NCI-H2227 treated with DMSO at 0.1 percent for 48 hours (cell line): ENCODE measurements at places on chromosomes 1 and 21.

DNA sequence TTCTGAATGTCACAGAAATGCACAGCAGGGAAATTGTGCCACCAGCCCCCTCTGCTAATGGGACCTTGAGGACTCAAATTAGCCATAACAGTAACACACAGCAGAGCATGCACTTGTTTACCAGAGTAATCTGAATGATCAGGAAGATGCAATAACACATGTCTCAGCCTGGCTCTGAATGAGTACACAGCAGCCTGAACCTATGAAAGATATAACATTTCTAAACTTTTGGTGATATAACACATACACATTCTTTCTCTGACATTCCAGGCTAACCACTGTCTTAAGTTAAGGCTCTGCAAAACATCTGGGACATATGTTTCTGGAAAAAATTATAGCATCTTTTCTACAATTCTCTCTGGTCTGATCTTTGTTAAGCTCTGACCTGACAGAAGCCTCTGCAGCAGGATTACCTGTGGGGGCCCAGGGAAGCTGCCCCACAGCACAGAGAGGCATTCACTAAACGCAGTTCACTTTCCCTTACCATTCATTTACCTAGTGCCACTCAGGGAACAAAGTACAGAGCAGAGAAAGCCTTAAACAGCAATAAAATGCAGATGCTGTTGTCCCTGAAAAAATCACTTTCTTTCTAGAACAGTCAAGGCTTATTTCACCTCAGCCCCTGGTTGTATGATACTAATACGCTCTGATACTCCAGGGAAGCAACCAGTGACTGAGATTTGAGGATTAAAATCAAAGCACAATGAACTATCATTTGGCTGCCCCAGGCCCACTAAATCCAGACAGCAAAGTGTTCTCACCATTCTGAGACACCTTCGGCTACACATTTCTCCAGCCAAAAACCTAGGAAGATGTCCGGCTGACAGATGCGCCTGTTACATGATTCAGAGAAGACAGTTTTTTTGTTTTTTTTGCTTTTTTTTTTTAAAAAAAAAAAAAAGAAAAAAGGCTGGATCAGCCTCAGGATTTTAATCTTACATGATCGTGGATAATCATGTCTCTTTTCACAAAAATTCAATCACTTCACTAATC is 54.0 kb upstream of the CNN3 start:
- DNase-seq = no peak

DNA sequence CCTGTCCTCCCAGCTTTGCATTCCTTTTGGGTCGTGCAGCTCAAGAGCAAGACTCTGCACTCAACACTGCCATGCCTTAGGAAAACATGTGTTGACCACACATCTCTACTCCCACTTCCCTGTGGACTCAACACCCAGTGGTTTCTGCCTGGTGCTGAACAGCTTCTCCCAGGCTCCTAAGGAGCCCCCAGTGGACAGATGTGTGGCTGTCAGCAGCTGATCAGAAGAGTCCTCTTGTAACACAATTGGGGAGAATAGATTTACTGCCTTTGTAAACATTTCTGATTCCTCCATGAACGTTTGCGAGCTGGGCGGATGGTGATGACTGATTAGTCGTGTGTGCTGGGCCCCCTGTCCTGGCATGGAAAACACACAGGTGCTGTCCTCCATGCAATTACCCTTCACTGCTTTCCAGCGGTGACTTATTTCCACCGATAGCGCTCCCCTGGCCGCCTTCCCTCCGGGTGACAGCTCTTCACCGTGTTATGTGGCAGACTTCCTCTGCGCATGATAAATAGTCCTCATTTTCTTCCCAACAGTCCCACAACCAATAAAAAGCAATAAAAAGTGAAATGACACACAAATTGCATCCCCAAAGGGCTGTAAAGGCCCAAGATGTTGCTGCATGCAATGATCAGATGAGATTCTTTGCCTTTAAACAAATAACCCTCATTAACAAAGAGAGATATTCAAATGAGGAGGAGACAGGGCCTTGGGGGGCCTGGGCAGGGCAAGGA is 249.4 kb upstream of the AJAP1 start:
- DNase-seq = no peak

DNA sequence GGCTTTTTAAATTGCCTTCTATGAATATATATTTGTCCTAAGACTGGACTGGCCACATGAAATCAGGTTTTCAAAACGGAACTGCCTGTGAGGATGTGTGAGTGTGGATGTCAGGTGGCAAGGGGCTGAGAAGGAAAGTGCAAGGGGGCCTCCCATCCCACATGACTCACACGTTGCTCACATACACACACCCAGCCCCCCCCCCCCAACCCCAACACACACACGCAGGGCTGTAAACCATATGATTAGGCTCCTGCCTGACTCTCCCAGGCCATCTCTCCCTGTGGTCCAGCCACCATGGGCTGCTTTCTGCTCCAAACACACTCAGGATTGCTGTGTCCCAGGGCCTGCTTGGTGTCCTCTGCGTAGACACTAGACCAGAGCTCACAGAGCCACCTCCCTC is 22.4 kb downstream of the DEGS1 start:
- DNase-seq = peak; percentile 50

DNA sequence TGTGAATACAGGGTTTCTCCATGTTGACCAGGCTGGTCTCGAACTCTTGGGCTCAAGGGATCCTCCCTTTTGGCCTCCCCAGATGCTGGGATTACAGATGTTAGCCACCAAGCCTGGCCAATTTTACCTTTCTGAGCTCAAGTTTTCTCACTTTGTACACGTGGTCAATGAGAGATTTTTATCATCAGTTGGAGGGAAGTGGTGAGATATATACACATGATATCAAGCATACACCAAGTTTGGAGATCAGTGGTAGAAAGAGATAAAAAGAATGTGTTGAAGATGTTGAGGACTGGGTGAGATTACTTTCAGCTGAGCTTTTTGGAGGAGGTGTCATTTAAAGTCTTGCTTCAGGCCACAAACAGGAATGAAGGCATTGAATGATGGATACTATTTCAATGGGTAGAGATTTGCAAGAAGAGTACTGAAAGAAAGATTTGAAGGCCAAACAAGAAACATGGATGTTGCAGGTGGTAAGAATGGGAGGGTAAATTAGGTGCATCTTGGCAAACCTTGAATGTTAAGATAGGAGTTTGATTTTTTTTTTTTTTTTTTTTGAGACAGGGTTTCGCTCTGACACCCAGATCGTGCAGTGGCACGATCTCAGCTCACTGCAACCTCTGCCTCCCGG is 3.0 kb upstream of the SESN2 start:
- no peak for DNase-seq

DNA sequence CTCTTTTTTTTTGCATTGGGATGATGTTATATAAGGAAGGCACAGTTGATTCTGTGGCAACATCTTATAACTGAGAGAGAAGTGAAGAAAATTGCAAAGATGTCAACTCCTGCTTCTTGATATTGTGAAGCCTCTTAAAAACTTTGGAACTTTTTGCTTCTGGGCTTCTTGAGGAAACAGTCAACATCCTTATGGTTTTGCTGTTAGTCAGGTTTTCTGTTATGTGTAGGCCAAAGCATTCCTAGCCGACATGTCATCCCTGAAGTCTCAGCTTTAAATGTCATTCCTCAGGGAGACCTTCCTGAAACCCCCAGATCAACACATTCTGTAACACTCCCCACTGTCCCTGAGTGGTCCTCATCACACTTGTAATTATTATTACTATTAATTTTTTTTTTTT is 12.6 kb downstream of the FALEC start:
- no peak for DNase-seq

GRCh38 chr1:57235730-57236510 is 187.9 kb downstream of the DAB1 start:
- DNase-seq = no peak

DNA sequence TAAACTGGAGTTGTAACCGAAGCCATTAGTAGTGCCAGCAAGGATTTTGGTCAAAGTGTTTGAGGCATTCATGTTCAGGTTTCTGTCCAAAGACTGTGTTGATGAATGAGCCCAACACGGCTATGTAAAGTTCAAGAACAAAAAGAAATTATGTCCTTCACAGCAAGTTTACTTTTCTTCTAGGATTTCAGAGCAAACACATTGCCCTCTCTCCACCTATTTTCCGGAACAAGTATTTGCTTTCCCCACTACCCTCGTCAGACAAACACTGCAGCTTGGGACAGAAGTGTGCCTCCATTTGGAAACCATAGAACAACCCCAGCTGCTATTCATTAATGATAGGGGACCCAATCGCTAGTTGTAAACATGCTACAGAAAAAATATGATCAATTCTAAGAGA is 151.4 kb upstream of the C1orf105 start:
- DNase-seq = no peak

DNA sequence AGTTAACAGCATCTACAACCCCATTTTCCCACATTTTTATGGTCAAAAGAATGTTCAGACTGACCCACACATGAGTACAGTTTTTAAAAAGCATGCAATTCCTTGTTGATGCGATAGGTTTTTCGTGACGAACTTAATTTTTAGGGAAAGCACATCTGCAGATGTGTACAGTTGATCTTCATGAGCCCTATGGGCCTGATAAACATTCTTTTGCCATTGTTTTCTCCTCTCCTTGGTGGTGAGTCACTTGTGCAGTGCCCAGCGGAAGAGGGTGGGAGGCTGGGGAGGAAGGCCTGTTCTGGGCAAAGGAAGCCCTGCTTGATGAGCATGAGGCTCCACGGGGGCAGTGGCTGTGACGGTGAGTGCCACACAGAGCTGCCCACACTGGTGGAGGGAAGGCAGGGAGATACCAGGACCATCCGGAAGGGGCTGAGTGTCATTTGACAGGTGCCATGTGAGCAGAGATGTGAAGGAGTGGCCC is 5.3 kb downstream of the ARF1 start:
- DNase-seq = no peak

- no peak for DNase-seq
Observed at GRCh38 chr1:8878448-8878697, at the start of gene ENO1. Gene ENO1 (minus strand): TSS chr1:8878686. CDS start chr1:8874908, 3,778 bp downstream.

DNA sequence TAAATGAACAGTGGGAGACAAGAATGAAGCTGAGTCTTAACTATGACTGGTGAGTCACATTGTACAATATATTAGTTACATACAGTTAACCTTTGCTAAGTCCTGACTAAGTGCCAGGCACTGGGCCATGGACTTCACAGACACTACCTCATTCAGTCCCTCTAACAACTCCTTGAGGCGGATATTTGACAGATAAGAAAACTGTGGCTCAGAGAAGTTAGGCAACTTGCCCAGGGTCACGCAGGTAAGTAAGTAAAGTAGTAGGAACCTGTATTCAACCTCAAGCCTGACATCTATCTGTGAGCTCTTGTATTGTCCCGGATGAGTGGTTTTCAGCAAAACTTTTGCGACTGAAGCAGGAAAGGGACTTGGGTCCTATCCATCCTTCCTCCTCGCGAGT is 62.1 kb downstream of the GNG12 start:
- no peak for DNase-seq

GRCh38 chr1:88774151-88774556 is 90.1 kb downstream of the PKN2 start:
- no peak for DNase-seq

DNA sequence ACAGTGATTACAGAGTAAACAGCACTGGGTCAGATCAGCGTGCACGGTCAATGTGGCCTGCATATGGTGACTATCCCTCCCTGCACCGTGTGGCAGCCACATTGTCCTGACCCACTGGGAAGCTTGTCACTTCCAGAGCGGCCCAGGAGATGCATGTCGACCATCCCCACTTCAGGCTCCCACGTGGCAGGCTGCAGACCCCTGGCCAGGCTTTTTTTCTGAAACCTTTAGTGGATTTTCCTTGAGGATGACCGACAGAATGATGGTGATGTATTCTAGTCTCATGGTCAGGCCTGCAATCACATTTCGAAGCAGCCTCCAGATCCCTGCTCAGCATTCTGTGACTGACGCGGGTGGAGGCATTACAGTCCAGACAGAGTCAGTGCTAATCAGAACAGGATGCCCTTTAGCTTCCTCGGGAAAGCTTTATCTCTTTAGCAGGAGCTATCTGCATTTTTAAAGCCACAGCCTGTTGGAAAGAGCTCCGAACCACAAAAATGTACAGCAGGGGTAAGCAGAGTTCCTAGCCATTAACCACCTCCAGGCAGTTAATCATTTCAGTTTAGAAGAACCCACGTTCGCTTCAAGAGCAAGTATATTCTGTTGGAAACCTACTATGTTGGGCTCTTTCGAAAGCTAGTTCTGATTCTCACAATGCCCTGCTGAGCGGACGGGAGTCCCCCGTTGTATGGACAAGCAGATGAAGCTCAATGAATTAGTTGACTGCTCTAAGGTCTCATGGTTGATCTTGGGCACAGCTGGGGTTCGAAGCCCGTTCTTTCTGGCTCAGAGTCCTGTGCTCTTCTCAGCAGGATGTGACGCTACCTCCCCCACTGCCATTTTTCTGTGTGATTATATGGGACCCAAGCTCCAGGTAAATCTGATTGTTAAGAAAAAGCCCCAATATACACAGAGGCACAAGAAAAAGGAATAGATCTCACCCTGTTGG is 56.5 kb downstream of the IRF2BP2 start:
- no peak for DNase-seq

DNA sequence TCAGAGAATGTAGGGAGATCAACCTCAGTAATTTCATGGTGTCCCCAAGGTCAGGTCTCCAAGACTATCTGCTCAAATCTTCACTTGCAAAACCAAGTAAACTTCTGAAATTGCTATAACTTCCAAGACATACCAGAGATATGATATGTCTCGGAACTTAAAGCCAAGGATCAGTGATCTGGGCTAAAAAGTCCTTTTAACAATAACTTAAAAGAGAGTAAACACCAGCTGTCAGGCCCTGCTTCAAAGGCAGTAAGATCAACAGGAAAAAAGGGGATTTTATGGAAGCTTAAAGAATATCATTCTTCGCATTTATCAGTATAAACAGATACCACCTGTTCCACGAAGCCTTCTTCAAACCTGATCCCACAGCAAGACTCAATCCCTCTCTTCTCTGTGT is 13.7 kb downstream of the UBR4 start:
- no peak for DNase-seq

- no peak for DNase-seq
Observed at GRCh38 chr1:182890927-182891610, 51.9 kb downstream of the DHX9 start.

GRCh38 chr1:177620636-177621190 is 349.1 kb downstream of the SEC16B start:
- DNase-seq = no peak

- no peak for DNase-seq
Observed at GRCh38 chr1:87840767-87841166, 512.1 kb downstream of the LMO4 start.

- no peak for DNase-seq
Observed at GRCh38 chr1:57210881-57211280, 213.0 kb downstream of the DAB1 start.

DNA sequence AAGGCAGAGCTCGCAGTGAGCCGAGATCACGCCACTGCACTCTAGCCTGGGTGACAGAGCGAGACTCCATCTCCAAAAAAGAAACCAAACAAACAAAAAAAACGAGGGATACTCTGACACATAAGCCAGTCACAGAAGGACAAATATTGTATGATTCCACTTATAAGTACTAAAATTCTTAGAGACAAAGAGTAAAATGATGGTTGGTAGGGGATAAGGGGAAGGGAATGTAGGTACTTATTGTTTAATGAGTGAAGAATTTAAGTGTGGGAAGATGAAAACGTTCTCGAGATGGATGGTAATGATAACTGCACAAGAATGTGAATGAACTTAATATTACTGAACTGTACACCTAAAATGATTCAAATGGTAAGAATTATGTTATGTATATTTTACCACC is 66.7 kb upstream of the GUCA2A start:
- no peak for DNase-seq

GRCh38 chr21:40313260-40313659 is 446.0 kb downstream of the PCP4 start:
- no peak for DNase-seq
